ENCODE measurements at places on chromosomes 4 and X.
A peak's percentile ranks its signal among the peaks of the same experiment; 100 is the strongest.

DNA sequence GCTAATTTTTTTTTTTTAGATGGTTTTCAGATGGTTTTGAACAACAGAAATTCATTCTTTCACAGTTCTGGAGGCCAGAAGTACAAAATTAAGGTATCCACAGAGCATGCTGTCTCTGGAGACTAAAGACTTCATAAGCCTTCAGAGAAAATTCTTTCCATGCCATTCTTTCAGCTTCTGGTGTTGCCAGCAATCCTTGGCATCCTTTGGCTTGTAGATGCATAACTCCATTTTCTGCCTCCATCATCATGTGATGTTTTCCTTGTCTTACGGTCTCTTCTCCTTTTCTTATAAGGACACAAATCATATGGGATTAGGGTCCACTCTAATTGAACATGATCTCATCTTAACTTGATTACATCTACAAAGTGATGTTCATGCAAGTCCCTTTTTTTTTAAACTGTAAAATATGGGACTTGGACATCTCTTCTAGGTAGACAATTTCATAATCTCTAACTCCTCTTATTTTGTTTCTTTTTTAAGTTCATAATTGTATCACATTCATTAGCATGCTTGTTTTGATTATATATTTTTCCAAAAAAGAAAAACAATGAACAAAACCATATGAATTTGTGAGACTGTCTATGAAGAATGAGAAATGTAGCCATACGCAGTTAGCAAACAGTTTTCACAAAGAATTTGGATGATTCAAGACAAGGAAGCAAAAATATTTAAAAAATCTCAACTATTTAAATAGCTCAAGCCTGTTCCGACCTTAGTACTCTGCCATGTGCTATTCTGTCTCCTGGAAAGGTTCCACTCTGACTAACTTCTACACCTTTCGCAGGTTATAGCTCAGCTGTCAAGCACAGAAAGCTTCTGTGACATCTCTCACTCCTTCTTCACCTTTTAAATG is 53.1 kb upstream of the GIMD1 start:
- DNase-seq, result no peak

GRCh38 chr4:161419822-161420221 is 744.0 kb downstream of the FSTL5 start:
- DNase-seq, result no peak

GRCh38 chr4:180947425-180947824 is 1295.8 kb upstream of the TENM3 start:
- peak; percentile 64 for DNase-seq

- DNase-seq, result peak; percentile 75
Measured at GRCh38 chr4:109977854-109978501, 65.3 kb downstream of the EGF start.

DNA sequence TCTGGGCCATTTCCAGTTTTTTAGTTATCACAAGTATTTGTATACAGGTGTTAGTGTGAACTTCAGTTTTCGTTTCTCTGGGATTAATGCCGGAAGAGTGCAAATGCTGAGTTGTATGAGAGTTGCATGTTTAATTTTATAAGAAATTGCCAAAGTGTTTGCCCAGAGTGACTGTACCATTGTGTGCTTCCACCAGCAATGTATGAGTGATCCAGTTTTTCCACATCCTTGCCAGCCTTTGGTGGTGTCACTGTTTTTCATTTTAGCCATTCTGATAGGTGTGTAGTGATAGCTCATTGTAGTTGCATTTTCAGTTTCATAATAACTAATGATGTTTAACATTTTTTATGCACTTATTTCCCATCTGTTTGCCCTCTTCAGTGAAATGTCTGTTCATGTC is 18.4 kb downstream of the PLS3 start:
- DNase-seq, result no peak

- DNase-seq, result no peak
Measured at GRCh38 chr4:28228561-28229491, 1368.2 kb downstream of the STIM2 start.

- no peak for DNase-seq
Measured at GRCh38 chr4:153518001-153518400, 51.8 kb downstream of the TMEM131L start.

GRCh38 chr4:83139514-83140156 is 25.1 kb upstream of the PLAC8 start:
- DNase-seq, result no peak

- no peak for DNase-seq
Measured at GRCh38 chr4:117835566-117835965, 198.7 kb upstream of the NDST3 start.

DNA sequence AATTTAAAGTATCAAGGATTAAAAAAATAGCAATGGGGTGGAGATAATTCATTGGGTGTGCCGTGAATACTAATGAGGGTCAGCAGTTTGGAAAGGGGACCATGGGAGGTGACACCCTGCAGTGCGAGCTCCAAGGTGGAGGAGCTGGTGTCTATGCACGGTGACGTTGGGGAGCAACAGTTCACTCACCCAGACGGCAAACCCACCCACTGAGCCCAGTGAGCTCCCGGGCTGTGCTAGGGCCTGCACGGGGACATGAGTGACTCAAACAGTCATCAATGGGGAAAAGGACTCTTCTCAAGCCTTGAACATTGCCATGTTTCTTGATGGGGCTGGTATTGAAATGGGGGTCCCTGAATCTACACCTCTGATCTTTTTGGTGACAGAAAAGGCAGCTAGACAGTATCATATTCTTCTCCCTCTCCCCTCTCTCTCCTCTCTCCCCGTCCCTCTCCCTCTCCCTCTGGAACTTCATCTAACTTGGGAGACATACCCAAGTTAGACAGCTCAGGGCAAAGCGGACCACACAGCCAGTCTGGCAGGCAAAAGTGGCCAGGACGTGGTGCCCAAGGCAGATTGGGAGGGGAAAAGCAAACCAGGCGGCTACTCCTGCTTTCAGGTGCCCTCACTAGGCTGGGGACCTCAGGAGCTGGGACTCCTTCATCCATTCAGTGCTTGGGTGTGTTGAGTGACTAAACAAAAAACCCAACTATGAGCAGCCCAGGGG is 26.3 kb upstream of the PPP2R2C start:
- no peak for DNase-seq

Measured in brain (organoid and tissue), 16 donors.